NCI-H2171 treated with DMSO at 0.1 percent for 48 hours (cell line): ENCODE measurements at places on chromosomes 13 and 19.
A peak's percentile ranks its signal among the peaks of the same experiment; 100 is the strongest.

GRCh38 chr13:78881751-78882150 is 222.8 kb upstream of the OBI1 start:
- DNase-seq = peak; percentile 88

DNA sequence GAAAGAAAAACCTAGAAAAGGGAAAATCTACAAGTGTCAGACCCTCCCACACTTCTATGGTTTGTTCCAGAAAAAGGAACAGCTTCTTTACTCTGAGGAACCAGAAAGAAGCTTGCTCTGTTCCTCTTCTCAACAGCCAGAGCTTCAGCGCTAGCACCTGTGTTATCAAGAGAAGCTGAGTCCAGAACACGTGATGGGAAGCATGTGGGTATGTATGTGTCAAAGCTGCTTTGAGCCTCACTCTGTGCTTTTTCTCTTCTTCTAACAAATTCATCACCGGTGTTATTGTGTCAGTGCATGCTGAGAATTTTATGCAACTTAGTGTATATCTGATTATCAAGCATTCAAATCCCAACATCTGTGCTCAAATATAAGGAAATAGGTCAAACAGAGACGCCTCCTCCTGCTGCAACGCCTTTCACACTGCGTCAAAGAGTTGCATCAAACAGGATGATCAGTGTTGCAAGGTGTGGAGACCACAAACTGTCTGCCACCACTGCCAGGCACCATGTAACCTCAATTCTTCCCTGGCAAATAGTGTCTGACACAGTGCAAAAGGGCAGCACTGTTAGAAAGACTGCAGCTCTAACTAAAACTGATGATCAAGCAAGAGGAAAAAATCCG is 83.9 kb downstream of the LRRC63 start:
- no peak for DNase-seq

DNA sequence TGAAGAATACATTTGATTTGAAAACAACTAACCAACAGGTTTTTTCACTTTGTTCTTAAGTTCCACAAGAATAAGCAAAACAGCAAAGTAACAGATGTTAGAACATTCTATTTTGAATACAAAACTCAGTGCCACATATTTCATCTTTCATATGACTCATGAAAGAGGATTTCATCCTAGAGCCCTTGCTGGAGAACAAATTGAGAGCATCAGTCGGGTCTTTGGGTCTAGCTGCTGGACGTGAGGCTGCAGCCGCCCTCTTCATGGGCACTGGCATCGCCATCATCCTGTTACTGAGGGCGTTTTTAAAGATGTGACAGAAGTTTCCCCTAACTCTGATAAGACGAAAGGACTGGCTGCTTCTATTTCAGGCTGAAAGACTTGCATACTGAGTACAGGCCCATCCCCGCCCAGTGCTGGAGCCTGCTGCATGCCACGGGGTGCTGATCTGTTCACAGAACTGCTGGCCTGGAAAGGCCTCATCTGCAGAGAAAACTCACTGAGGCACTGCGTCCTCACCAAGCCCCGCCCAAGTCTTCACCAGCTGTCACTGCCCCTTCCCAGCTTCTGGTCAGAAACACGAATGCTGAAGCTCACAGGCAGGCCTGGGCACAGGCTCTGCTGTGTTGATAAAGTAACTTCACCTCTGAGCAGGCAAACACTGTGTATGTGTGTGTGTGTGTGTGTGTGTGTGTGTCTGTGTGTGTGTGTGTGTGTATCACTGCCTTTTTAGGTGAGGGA is 101.4 kb downstream of the TUBGCP3 start:
- DNase-seq = peak; percentile 13

DNA sequence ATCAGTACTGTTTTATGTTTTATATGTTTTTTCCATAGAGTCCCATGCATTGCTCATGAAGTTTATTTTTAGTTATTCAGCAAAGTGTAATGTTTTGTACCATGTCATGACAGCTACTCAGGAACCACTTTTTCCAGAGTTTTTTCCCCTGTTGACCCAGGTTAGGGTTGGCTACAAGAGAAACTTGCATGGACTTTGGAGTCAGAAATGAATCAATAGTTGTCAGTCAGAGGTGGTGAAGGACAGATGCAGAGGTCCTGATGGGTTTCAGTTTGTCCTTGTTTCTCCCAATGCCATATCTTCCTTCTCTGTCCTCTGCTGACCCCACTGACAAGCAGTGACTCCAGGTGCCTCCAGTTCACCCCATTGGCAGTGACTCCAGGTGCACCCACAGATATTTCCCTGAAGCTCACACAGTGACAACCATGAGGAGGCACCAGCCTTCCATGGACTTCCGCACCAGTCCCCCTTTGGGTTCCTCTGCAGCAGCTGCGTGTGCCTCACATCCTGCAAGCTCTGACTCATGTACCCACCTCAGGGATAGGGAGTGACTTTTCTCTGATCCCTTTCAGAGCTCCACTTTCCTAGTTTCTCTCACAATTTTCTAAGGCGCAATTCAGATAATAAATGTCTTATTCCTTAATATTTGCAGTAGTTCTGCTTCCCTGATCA is 92.1 kb downstream of the AKAP11 start:
- no peak for DNase-seq

DNA sequence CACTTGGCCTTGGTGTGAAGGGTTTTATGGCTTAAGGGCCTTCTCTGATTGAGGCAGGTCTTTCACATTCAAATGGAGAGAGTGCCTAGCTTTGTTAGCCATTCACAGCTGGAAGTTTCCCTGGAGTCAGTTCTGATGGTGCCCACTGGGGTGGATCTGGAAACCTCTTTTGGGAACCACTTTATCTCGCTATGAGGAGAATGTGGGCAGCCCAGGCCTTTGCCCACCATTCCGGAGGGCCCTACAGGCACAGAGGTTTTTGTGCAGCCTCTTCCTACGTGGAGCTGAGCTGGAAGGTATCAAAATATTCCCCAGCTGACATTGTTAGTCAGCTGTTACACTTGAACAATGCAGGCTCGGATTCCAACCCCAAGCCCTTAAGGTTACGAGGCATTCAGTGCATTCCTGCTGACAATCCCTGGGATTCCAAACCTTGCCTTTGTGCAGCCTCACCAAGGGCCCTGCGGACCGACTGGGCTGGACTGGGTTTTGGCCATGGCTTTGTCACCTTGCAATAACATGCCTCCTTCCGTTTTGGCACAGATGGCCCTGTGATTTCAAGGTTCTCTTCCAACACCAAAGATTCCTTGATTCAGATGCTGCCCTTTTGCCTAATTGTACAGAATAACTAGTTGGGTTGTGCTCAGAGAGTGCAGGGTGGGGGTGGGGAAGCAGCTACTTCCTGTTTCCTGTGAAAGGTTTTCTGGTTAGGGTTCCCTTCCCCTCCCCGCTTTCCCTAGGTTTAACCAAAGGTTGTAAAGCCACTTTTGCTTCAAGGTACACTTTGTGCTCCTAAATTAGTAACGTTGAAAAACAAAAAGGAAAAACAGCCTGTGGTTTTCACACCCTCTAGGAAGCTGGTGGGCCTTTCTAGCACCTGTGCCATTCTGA is 27.0 kb downstream of the SAE1 start:
- DNase-seq = no peak

- no peak for DNase-seq
Measured at GRCh38 chr13:104389691-104390090, 1323.5 kb upstream of the SLC10A2 start.

- peak; percentile 62 for DNase-seq
Measured at GRCh38 chr19:10334588-10335351, 1.4 kb upstream of the RAVER1 start.

DNA sequence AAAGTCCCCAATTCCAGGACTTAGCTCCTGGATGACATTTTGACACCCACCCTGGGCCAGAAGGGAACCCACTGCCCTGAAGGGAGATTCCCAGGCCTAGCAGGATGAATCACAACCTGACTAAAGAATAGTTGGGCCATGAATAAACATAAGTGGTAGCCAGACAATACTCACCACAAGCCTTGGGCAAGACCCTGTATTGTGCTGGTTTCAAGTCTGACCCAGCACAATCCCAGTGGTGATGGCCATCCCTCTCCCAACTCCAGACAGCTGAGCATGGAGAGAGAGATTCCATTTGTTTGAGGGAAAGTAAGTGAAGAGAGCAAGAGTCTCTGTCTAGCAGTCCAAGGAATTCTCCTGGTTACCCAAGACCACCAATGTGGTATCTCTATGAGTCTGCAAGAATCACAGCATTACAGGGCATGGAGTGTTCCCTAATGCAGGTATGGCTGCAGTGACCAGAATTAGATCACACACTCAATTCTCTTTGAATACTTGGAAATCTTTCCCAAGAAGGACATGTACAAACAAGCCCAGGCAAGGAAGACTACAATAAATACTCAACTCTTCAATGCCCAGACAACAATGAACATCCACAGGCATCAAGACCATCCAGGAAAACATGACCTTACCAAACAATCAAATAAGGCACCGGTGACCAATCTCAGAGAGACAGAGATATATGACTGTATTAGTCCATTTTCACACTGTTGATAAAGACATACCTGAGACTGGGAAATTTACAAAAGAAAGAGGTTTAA is 158.0 kb downstream of the VWA8 start:
- no peak for DNase-seq

DNA sequence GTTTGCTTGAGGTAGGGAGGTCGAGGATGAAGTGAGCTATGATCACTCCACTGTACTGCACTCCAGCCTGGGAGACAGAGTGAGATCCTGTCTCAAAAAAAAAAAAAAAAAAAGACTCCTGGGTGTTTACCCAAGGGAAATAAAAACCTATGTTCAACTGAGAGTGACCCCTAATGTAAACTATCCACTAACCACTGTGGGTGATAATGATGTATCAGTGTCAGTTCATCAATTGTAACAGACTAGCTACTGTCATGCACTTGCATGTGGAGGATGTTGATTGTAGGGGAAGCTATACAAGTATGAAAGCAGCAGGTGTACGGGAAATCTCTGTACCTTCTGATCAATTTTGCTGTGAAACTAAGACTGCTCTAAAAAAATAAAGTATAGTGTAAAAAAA is 2.6 kb upstream of the CIB3 start:
- DNase-seq = no peak

DNA sequence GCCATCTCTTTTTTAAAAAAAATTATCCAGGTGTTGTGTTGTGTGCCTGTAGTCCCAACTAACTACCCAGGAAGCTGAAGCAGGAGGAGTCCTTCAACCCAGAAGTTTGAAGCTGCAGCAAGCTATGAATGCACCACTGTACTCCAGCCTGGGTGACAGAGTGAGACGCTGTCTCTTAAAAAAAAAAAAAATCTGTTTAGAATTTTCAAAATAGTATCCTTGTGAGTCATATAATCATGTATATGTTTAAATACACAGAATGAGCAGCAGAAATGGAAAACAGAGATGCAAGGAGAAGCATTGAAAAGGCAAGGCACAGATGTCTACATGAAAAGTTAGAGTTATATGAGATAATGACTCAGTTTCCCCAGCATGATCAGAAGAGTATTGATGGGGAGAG is 31.2 kb downstream of the SYDE1 start:
- DNase-seq = no peak
